ENCODE measurements at places on chromosomes 4 and X. TPM values are rescaled to one million over a fixed set of nuclear protein-coding genes. Genes with fewer than 3 reads are reported as not detected.

Gene DNAAF6
- not detected for total RNA-seq

Gene BANK1
- total RNA-seq = 0.41 TPM

Gene SHISA3
- 6.0 TPM for total RNA-seq

Gene NLRP2B
- total RNA-seq = not detected

Gene APLN
- total RNA-seq = 0.54 TPM

Gene CFI
- 201 TPM for total RNA-seq

Gene FGFBP2
- not detected for total RNA-seq

Gene TMPRSS11B
- not detected for total RNA-seq

Gene TEX13B
- not detected for total RNA-seq

Gene PSAPL1
- not detected for total RNA-seq

Gene TIGD4
- total RNA-seq = 0.25 TPM

Gene MAGEA4
- not detected for total RNA-seq

Gene F8A2
- total RNA-seq = not detected

Gene MGAT4D
- total RNA-seq = not detected

Gene TCEAL2
- not detected for total RNA-seq

Gene GAGE12H
- not detected for total RNA-seq

Gene PHEX
- total RNA-seq = 5.6 TPM

Gene PLA2G12A
- 12.3 TPM for total RNA-seq

Gene GAGE13
- not detected for total RNA-seq

Gene UGT2B10
- not detected for total RNA-seq

Gene TXLNG
- total RNA-seq = 13.9 TPM

Gene TEX11
- not detected for total RNA-seq

Gene FRMD7
- total RNA-seq = not detected

Gene IRS4
- total RNA-seq = not detected

Gene GRPEL1
- total RNA-seq = 8.6 TPM

Gene NDUFB11
- 94.4 TPM for total RNA-seq

Gene RAB40AL
- total RNA-seq = not detected

Gene NEUROG2
- not detected for total RNA-seq

Gene ALG13
- 56.5 TPM for total RNA-seq

Gene QRFPR
- total RNA-seq = not detected

Gene MPP1
- 23.3 TPM for total RNA-seq

Gene INTU
- total RNA-seq = 6.0 TPM

Gene KCNE5
- total RNA-seq = 0.36 TPM

Gene CXCL6
- 19.0 TPM for total RNA-seq

Gene FAM193A
- total RNA-seq = 38.7 TPM

Gene HCCS
- total RNA-seq = 4.7 TPM

Gene PCSK1N
- total RNA-seq = not detected

Gene GPRIN3
- total RNA-seq = 0.49 TPM

Gene GEMIN8
- 7.3 TPM for total RNA-seq

Gene IL13RA2
- total RNA-seq = 213 TPM

Gene ADH1A
- 0.27 TPM for total RNA-seq

Gene ANOS1
- 7.5 TPM for total RNA-seq

Gene ANK2
- 200 TPM for total RNA-seq

Gene NONO
- 330 TPM for total RNA-seq

Gene ITM2A
- 3.3 TPM for total RNA-seq

Gene SLC9B1
- total RNA-seq = 1.2 TPM

Gene PFKFB1
- total RNA-seq = 0.09 TPM

Gene CTAG2
- not detected for total RNA-seq

Gene FOXR2
- not detected for total RNA-seq

Gene LIN54
- 5.1 TPM for total RNA-seq

Gene GABRQ
- not detected for total RNA-seq

Gene ADH1C
- total RNA-seq = 1.4 TPM
